Effector memory CD4-positive, alpha-beta T cell (primary cell): ENCODE measurements at places on chromosomes 6 and 20.

DNA sequence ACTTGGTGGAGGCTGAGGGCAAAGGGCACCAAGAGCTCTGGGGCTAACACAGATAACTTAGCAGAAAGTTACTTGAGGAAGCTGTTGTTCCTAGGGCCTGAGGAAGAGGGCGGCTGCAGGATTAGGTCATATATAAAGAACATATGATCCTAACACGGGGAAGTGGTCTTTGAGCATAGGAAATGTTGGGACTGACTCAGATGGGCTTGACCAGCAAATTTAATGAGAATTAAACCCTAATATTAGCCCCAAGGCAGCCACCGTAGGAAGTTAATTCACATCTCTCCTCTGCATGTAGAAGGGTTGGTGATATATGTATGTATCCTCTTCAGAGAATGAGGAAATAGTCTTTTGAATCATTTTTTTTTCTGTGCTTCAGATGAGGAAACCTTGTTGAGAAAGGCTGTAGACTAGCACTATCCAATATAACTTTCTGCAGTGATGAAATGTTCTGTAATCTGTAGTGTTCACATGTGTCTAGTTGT lies 9.2 kb upstream of the ZBTB9 start:
- H3K4me3 ChIP-seq: no peak overlapping the region
- no peak overlapping the region for H3K27ac ChIP-seq
- peaks cover 62% of the 10 kb centered on the region for H3K36me3 ChIP-seq

GRCh38 chr20:13061381-13061780 lies 52.6 kb downstream of the SPTLC3 start:
- no peaks in the 10 kb centered on the region for H3K27me3 ChIP-seq
- H3K36me3 ChIP-seq: no peaks in the 10 kb centered on the region
- no peak overlapping the region for H3K4me3 ChIP-seq
- no peaks in the 10 kb centered on the region for H3K4me1 ChIP-seq
- no peak for DNase-seq
- no peak overlapping the region for H3K27ac ChIP-seq

DNA sequence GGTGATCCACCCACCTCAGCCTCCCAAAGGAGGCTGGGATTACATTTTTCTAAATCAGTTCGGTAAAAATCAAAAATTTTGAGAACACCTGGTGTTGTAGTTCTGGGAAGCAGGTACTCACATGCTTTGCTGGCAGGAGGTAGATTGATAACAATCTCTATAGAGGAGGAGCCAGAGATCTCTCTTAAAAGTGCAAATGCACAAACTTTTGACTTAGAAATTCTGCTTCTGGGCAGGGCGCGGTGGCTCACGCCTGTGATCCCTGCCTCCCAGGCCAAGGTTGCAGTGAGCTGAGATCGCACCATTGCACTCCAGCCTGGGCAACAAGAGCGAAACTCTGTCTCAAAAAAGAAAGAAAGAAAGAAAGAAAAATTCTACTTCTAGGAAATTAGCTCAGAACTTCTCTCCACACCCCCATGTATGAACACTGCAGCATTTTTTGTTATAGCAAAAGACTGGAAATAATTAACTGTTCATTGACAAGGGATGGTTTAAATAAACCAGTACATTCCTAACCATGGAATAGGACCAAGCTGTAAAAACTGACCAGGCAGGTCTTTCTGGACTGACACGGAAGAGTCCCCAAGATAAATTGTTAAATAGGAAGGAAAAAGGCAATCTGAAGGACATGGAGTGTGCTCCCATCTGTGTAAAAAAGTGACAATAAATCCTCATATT lies 14.4 kb upstream of the TRIB3 start:
- DNase-seq: no peak
- H3K27me3 ChIP-seq: no peaks in the 10 kb centered on the region
- H3K4me3 ChIP-seq: no peak overlapping the region
- peaks cover 8% of the 10 kb centered on the region for H3K4me1 ChIP-seq
- H3K27ac ChIP-seq: no peak overlapping the region

DNA sequence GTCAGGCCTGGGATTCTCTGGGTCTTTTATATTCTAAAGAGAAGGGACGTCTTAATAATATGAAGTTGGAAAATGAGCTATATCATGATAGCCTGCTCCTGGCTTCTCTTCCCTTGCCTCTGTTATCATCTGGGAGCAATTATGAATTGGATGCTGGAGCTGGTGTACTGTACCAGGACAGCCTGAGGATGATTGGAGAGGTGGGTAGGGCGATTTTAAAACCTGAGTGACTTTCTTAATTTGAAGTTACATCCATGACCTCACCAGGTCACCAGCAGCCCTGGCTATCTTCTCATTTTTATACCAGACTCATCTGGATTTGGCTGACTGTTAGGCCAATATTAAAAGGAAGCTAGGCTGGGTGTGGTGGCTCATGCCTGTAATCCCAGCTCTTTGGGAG lies 317.6 kb downstream of the CLIC5 start:
- H3K27me3 ChIP-seq: no peaks in the 10 kb centered on the region
- H3K4me1 ChIP-seq: no peaks in the 10 kb centered on the region
- no peak overlapping the region for H3K27ac ChIP-seq
- no peak for DNase-seq
- no peak overlapping the region for H3K4me3 ChIP-seq
- no peaks in the 10 kb centered on the region for H3K36me3 ChIP-seq

DNA sequence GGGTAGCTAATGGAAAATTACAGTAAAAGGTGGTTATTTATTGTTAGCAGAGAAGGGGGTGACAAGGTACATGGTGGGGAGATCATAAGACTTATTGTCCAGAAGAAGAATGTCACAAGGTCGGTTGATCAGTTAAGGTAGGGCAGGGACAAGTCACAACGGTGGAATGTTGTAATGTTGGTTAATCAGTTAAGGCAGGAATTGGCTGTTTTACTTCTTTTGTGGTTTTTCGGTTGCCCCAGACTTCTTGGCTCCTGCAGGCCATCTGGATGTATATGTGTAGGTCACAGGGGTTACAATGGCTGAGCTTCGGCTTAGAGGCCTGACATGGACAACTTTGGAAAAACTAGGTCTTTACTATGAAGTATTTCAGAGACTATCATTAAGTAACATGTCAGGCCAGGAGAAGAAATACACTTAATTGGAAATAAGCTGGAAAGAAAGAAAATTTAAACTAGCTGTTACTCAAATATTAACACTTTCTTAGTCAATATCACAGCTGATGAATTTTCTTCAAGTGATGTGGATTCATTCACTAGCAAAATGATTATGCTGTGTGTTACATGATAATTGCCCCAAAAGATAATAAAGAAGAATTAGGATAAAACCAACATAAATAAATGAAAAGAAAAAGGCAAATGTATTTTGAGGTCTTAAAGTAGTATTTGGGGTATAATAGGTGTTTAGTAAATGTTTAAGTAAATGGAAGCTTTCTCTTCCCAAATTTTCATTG lies 4.4 kb downstream of the AIG1 start:
- DNase-seq: no peak
- H3K36me3 ChIP-seq: no peaks in the 10 kb centered on the region
- H3K27ac ChIP-seq: no peak overlapping the region
- no peak overlapping the region for H3K4me3 ChIP-seq
- no peaks in the 10 kb centered on the region for H3K27me3 ChIP-seq
- peaks cover 6% of the 10 kb centered on the region for H3K4me1 ChIP-seq

DNA sequence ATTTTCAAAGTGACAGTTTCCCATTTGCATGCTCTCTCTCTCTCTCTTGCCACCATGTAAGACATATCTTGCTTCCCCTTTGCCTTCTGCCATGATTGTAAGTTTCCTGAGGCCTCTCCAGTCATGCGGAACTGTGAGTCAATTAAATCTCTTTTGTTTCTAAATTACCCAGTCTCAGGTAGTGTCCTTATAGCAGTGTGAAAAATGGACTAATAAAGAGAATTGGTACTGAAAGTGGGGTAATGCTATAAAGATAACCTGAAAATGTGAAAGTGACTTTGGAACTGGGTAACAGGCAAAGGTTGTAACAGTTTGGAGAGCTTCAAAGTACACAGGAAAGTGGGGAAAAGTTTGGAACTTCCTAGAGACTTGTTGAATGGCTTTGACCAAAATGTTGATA lies 389.8 kb downstream of the GRIK2 start:
- DNase-seq: no peak
- H3K4me1 ChIP-seq: no peaks in the 10 kb centered on the region
- no peaks in the 10 kb centered on the region for H3K36me3 ChIP-seq
- no peaks in the 10 kb centered on the region for H3K27me3 ChIP-seq

DNA sequence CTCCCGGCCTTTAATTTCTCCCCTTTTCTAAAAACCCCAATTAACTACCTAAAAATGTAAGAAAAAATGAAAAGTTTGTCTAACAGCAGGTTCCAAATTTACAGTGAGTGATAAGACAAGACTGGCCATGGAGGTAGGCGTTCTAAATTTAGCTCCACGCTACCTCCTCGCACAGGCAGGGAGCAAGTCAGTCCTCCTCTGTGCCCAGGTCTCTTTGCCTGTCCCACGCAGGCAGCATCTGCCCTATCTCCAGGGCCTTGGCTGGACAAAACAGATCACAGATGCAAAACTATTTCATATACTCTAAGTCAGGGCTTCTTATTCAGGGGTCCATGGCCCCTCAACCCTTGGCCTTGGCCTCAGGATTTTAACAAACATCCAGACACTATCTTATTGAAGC lies 98.0 kb upstream of the JARID2 start:
- H3K36me3 ChIP-seq: no peaks in the 10 kb centered on the region
- no peak overlapping the region for H3K27ac ChIP-seq
- no peaks in the 10 kb centered on the region for H3K27me3 ChIP-seq
- H3K4me3 ChIP-seq: no peak overlapping the region
- DNase-seq: no peak
- H3K4me1 ChIP-seq: no peaks in the 10 kb centered on the region
